ENCODE measurements at places on chromosomes 12 and 14.
A peak's percentile ranks its signal among the peaks of the same experiment; 100 is the strongest.

- DNase-seq, result no peak
These were observed 8.4 kb upstream of the MLEC start for GRCh38 chr12:120678572-120678971.

DNA sequence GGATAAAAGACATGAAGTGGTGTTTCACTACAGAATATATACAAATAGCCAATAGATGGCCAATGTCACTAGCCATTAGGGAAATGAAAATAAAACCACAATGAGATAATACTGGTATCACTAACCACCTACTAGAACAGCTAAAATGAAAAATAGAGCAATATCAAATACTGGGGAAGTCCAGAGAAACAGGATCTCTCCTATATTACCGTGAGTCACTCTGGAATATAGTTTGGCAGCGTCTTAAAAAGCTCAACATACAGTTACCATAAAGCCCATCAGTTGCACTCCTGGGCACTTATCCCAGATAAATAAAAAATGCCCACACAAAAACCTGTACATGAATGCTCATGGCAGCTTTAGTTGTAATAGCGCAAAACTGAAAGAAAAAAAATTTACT is 101.7 kb downstream of the TMTC1 start:
- no peak for DNase-seq

GRCh38 chr12:10759657-10760056 is 36.5 kb upstream of the YBX3 start:
- no peak for DNase-seq

GRCh38 chr14:34169561-34169960 is 218.7 kb upstream of the EGLN3 start:
- no peak for DNase-seq

GRCh38 chr14:77741438-77741837 is 19.5 kb downstream of the SNW1 start:
- no peak for DNase-seq

- DNase-seq, result no peak
These were observed 90.1 kb downstream of the TNFAIP2 start for GRCh38 chr14:103213331-103213730.

- DNase-seq, result no peak
These were observed 295.3 kb downstream of the KCNC2 start for GRCh38 chr12:74914378-74914777.

DNA sequence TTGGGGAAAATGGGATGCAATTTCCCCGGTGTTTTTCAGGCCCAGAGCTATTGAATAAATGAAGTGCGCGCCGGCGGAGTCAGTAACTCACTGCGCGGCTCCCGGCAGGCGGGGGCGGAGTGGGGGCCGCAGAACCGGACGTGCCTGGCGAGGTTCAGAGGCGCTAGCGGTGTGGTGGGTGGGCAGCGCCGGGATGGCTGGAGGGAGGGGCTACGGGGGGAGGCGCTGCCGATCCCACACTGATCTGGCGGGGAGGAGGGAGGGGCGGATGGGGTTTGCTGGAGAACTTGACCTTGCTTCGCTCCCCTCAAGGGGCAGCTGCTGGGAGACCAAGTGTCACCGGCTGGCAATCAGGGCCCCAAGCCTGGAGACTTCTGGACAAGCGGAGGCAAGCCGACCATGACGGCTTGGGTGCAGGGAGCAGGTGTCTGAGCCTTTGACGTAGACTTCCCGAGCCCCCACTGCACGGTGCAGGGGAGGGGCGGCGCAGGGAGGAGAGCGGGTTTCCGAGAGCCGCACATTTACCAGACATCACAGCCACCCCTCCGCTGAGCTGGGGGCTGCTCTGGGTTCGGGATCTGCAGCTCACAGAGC is 174.1 kb upstream of the RTL1 start:
- DNase-seq, result no peak

- no peak for DNase-seq
These were observed 76.6 kb downstream of the SYNE3 start for GRCh38 chr14:95439881-95440280.

- DNase-seq, result no peak
These were observed 99.4 kb upstream of the PLEKHA5 start for GRCh38 chr12:19030180-19030579.

DNA sequence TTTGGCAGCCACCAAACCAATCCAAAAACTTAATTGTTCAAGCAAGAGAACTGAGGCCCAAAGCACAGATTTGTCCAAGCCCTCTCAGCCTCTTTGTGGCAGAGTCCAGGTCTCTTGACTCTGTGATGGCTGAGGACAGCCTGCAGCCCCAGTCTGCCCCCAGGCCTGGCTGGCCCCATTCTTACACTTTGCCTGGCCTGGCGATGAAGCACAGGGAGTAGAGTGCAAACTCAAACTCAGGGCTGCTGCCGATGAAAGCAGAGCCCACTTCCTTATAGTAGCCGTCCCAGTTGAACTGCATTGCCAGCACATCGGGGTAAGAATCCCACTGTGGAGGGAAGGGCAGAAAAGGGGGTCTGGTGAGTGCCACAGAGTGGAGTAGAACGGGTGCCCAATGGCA is 5.6 kb upstream of the RPAP3 start:
- DNase-seq, result no peak

- DNase-seq, result no peak
These were observed 17.0 kb upstream of the ARL1 start for GRCh38 chr12:101424620-101425019.

DNA sequence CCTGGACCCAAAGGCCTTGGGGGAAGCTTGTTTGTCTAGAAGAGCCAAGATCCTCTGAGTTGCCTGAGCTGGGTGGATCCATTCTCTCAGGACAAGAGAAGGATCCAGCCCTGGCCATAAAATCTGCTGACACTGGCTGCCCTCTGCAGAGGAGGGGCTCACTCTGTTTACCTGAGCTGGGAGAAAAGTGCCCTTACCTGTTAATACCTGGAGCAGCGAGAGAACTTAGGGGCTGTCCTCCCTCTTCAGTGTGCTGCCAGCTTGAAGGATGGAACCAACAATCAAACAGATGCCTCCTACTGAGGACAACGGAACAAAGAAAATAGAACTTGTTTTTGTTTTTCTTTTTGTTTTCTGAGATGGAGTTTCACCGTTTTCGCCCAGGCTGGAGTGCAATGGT is 7.3 kb upstream of the KRT7 start:
- DNase-seq, result no peak

- DNase-seq, result no peak
These were observed 54.4 kb upstream of the BTG1 start for GRCh38 chr12:92199819-92200576.

GRCh38 chr12:15346488-15346887 is 24.2 kb downstream of the PTPRO start:
- DNase-seq, result no peak

DNA sequence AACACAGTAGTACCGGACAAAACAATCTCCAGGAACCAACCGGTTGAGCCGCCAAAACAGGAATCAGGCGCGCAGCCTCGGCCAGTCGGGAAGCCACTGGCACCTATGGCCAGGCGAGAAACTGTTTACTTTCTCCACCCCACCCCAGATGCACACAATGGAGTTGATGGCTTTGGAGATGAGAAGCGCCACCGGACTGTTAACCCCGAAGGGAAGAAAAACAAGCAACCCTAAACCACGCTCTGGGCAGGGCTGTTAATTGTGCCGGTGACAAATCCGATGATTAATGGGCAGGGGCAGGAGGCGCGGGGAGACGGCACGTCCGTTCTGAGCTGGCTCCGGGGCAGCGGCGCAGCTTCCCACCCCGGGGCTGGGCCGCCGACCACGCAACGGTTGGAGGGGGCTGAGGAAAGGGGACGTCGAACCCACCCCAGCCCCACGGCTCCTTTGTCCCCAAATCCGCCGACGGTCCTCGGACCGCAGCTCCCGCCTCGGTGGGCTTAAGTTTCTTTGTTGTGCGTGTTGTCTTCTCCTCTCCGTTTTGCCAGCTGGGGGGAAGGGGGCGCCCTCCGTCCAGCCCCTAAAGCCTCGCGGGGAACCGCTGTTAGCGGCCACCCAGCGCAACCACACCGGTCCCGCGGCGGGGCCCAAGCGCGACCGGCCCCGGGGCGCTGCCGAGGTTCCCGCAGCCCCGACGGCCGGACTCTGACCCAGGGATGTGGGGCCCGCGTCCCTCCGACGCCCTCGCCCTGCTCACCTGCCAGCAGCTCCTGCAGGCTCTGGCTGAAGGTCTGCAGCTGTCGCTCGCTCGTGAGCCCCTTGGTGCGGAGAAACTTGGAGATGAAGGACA is 790 bp downstream of the BTG1 start:
- DNase-seq, result peak; percentile 62

GRCh38 chr12:93027041-93027440 is 97.9 kb upstream of the EEA1 start:
- DNase-seq, result no peak

GRCh38 chr14:22438742-22439141 is 150.3 kb downstream of the DAD1 start:
- no peak for DNase-seq

GRCh38 chr14:90985601-90986242 is 74.7 kb downstream of the RPS6KA5 start:
- no peak for DNase-seq

DNA sequence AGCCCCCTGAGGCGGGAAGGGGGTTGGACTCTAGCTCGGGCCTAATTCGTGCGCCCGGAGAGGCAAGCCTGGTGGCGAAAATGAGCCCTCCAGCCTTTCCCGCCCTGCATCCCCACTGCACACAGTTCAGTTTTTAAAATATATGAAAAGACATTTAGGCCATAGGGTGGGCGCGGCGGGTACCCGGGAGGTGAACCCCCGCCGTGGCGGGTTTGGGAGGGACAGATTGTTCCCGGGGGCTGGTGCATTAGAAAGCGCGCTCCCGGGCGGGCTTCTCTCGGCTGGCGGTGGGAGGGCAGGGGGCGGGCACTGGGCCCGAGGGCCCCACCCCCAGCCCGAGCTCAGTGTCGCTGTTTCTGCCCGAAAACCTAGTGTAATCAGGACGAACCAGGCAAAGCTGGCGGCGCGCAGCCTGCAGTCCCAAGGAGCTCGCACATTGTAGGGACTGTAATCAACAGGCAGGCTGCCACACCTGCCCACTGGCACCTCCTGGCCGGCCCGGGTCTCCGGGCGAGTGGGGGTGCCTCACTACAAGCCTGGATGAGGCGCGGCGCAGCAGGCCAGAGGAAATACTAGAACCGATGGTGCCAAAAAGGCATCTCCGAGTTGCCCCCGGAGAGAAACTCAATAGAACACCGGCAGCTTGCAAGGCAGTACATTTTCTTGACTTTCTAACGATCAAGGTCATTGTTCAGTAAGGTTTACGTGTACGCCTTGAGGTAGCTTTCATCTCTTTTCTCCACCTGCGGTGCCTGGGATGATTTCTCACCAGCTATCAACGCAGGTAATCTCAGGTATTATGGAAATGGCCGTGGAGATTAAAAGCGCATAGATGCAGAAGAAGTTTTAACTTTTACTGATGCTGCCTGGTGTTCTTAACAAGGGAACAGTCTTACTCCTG is 764 bp upstream of the SPTB start:
- DNase-seq, result peak; percentile 2

GRCh38 chr12:42237853-42238239 is 202 bp downstream of the YAF2 start:
- no peak for DNase-seq

DNA sequence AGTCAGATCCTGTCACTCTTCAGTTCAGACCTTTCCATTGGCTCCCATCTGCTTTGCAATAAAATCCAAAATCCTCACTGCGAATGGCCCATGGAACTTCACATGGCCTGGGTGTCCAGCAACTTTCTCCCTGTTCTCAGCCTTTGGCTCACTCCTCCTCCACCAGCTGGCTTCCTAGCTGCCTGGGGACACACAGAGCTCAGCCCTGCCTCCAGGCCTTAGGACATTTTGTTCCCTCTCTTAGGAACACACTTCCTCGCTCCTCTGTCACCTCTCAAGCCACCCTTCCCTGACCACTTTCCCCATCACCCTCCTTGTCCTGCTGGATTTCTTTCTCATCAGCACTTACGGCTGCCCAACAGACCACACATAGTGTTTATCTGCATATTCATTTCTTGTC is 419.6 kb downstream of the MED13L start:
- DNase-seq, result no peak

GRCh38 chr14:74945261-74945851 is 10.0 kb downstream of the PGF start:
- no peak for DNase-seq

DNA sequence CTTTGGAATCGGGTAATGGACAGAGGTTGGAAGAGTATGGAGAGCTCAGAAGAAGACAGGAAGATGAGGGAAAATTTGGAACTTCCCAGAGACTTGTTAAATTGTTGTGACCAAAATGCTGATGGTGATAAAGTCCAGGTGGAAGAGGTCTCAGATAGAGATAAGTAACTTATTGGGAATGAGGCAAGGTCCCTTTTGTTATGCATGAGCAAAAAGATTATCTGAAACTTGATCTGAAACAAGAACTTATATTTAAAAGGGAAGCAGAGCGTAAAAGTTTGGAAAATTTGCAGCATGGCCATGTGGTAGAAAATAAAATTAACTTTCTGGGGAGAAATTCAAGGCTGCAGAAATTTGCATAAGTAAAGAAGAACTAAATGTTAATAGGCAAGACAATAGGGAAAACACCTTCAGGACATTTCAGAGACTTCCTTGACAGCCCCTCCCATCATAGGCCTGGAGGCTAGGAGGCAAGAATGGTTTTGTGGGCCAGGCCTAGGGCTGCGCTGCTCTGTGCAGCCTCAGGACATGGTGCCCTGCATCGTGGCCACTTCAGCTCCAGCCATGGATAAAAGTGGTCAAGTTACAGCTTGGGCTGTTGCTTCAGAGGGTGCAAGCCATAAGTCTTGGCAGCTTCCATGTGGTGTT is 425.7 kb upstream of the PRICKLE1 start:
- no peak for DNase-seq

DNA sequence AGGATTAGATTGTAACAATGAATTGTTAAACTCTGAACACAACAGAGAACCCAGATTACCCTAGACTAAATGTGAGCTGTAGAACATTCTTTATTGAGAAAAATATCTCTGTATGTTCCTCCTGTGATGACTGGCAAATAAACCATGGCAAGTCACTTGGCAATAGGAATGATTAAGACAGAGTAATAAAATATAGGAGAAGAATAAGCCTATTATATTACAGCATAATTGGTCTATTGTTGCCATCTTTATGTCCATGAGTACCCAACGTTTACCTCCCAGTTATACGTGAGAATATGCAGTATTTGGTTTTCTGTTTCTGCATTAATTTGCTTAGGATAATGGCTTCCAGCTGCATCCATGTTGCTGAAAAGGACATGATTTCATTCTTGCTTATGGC is 211.2 kb upstream of the AVPR1A start:
- no peak for DNase-seq

- DNase-seq, result no peak
These were observed 465.3 kb upstream of the TBX3 start for GRCh38 chr12:115149279-115149678.

- DNase-seq, result no peak
These were observed 151.2 kb downstream of the GPR65 start for GRCh38 chr14:88156127-88156526.

GRCh38 chr12:45125997-45126396 is 75.1 kb upstream of the DBX2 start:
- no peak for DNase-seq

- no peak for DNase-seq
These were observed 85.9 kb downstream of the FBXW8 start for GRCh38 chr12:116996621-116997020.
